Stimulated activated CD8-positive, alpha-beta memory T cell treated with anti-CD3 and anti-CD28 coated beads, Interleukin-7, amount 100 ng/mL, for 24 hours (primary cell): ENCODE measurements at places on chromosomes 2 and 18.

DNA sequence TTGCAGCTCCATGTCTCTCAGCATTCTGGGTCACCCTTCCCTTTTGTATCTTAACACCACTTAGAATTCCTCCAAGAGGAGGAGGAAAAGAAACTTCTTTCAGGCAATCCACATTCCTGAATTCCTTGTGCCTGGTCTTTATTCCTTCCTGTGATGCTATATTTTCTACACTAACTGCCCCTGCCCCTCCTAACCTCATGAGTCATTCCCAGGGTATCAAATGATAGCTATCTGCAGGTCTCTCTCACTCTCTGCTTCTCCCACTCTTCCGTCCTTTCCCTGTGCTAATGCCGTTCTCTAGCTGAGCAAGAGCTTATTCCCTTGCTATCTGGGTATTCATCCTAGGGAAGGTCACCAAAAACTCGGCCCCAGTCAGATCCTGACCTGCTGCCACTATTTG is 395.0 kb upstream of the TCF4 start:
- no peak for DNase-seq

GRCh38 chr2:84865181-84865783 is 15.6 kb downstream of the TRABD2A start:
- no peak for DNase-seq

DNA sequence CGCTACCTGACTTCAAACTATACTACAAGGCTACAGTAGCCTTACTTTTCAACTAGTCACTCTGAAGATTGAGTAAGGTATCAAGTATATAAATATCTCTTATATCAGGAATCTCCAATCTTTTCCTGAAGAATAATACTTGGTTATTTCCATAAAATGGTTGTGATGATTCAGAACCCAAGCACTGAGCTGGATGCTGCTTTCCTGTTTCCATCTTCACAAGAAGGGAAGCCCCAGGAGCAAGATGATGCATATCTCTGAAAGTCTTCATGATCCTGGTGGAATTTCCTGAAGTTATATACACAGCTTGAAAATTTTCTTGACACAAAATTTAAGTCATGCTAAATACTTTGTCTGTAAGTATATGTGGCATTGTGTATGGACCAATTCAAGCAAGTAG is 243.9 kb upstream of the TANK start:
- DNase-seq: no peak

- DNase-seq: no peak
These were observed 31.3 kb downstream of the COLEC12 start for GRCh38 chr18:468955-469790.

DNA sequence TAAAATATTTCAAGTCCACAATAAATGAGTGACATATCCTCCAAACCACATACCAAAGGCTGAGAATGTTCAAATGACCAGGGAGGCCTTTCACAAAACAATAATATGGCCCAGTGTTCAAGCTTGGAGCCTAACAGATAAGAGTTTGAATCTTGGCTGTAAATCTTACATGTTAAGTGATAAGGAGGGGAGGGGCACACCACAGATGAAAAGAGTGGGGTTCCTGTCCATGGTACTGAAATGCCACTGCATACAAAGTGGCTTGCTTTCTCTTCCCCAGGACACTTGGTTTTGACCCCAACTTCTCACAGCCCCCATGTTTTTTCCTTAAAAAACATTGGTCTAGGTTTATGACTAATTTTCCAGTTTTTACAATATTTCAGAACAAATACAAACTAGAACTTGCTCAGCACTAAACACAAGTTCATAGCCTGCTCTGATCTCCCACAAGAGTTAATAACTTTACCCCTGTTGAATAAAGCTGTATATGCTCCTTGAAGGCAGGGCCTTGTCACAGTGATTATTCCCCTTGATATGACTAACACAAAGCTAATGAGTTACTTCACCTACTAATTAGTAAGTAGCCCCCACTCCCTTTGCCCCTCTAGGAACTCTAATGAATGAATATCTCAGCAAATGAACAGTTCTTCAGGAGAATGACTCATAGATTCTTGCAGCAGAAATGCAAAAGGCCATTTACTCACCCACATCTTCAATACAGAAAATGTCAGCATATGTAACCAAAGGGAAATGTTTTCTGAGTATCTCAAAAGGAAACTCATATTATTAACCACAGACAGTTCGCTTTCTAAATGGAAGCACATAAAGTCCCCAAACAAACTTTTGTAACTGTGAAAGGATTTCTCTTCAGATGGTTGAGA is 142.2 kb downstream of the SATB2 start:
- no peak for DNase-seq

- no peak for DNase-seq
These were observed 12.0 kb downstream of the PCARE start for GRCh38 chr2:29062371-29062770.

- no peak for DNase-seq
These were observed 400.9 kb upstream of the ZNF804A start for GRCh38 chr2:184197413-184197812.

GRCh38 chr18:22314001-22314400 is 103.7 kb downstream of the CTAGE1 start:
- no peak for DNase-seq

- no peak for DNase-seq
These were observed 208.2 kb downstream of the CCDC178 start for GRCh38 chr18:33232318-33232626.

GRCh38 chr2:39583213-39583612 is 82.5 kb upstream of the TMEM178A start:
- DNase-seq: no peak

- no peak for DNase-seq
These were observed 1.4 kb upstream of the SLC23A3 start for GRCh38 chr2:219171231-219171651.

- no peak for DNase-seq
These were observed 49.9 kb upstream of the COX7A2L start for GRCh38 chr2:42410742-42411514.

DNA sequence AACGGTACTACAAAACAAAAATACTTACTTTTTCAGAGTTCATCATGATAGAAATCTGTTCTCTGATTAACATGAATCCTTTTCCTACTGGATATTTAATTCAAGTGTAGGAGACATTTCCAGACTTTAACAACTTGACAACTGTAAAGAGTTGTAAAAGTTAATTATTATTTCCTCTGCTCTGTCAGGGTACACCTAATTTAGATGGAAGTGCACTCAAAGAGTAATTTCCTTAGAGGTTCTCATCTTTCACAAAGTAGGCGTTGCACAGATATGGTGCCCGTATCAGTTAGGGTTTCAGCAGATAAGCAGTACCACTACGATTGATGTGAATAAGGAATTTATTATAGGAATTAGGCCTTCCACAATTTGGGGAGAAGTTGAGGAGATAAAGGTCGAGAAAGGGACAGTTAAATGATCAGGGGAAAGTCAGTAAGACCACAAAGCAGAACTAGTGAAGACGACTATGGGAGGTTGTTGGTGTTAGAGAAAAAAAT is 16.2 kb upstream of the PDE11A start:
- DNase-seq: no peak

DNA sequence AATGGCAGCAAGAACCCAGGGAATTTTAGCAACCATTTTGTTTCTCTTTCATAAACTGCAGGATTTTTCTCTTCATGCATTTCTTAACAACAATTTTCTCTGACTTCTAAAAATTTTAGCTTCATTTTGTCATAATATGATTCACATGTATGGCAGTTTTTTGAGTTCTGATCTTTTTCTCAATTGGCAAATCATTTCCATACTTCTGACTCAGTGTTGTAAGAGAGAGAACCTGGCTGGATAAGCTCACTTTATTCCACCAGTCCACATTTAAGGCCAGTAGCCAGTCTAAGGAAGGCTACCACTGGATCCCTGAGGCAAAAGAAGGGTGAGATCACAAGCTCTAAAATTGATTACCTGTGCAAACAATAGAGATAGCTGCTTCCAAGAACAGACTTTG is 42.8 kb upstream of the COL3A1 start:
- no peak for DNase-seq

DNA sequence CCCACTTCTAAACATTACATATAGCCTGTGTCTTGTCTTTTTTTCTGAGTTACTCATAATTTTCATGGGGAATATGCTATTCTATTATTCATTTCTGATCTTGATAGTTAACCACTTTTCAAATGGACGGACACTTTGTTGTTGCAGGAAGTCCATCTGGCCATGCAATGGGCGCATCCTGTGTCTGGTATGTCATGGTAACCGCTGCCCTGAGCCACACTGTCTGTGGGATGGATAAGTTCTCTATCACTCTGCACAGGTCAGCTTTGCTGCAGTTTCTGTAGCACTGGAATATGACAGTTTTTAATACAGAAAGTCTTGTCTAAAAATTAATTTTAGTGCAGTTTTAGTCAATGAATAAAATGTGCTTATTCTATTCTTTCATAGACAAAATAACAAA is 3.3 kb downstream of the G6PC2 start:
- DNase-seq: no peak

- no peak for DNase-seq
These were observed 9.6 kb upstream of the B3GNT2 start for GRCh38 chr2:62186156-62186905.

DNA sequence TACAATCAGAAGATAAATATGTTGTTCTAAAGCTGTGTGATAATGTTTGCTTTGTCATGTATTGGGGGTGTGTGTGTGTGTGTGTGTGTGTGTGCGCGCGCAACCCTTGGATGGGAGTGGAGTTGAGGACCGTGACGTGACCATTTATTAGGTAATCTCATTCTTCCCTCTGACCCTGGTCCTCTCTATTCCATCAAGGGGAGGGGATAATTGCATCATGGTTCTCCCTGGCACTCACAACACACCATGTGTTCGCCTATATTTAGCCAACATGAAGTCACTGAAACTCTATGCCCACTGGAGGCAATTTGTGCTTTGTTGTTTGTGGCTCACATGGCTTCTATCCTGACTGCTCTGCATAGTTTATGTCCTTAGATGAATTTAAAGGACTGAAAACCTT is 79.8 kb upstream of the LRPPRC start:
- no peak for DNase-seq

DNA sequence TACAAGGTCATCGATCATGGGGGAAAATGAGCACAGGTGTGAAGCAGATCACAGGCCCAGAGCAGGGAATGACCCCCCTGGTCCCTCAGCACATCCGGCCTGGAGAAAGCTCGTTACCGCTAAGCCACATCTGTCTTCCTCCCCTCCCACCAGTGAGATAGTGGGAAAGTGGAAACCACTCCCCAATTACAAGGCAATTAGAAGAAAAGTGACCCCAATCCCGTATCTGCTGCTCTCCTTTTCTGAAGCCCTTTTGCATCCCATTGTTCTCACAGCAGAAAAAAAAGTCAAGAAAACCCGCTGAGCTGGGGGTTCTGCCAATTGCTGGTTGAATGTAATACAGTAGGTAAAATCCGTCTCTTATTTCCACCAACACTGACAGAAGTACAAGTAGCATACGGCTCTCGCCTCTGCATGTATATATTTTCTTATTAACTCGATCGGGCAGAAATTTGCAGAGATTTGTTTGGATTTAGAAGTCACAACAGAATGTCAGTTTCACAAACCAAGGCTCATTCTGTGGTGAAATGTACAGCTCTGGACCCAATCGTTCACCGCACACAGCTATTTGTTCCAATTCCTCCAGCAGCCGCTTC is 287.0 kb downstream of the TCF4 start:
- DNase-seq: no peak

- DNase-seq: no peak
These were observed 146.6 kb downstream of the GBX2 start for GRCh38 chr2:236021499-236022057.

- no peak for DNase-seq
These were observed 852 bp upstream of the KCNH7 start for GRCh38 chr2:162839419-162839818.

DNA sequence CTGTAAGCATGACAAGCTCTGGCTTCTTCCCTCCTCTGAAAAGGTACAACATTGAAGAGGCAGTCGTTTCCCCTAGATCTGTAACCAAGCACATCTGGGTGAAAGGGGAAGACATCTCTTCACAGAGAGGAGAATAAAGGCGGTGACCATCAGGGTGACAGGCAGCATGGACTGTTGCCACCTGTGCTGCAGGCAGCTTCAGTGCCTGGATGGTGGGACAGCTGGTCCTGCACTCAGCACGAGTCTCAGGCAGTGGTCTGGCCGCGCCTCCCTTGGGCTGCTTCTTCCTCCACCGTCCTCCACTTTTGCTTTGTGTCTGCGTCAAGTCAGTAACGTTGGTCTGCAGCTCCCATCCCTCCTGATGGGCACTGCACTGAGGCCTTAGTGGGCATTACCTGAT is 264.4 kb downstream of the NEDD4L start:
- no peak for DNase-seq

DNA sequence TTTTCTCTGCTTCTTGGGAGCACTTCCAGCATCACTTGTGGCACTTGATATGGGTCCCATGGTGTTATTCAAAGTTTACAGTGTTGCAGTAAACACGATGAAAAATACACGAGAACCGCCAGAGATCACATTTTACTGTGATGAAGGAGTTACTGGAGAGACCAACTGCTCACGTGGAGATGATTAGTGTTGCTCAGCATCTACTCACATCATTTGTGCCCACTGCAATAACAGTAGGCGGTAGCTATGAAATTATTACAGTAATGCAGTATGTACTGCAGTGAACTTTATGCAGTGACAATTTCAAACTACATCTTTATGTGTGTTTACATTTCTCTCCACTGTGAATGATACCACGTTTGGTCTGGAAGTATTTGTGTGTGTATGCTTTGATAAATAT is 93.5 kb downstream of the SLC4A3 start:
- DNase-seq: no peak

DNA sequence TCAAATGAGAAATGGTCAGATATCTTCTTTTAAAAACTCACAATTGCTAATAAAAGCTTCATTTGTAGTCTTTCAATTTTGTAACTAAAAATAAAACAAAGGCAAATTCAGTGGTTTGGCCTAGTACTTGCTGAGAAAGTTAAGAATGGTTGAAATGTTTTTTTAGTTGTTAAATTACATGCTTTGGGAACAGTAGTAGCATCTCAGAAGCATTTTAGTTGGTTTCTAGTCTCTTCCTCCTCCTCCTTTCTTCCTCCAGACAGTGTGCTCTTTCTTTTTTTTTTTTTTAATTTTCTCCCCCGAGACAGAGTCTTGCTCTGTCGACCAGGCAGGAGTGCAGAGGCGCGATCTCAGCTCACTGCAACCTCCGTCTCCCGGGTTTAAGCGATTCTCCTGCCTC is 9.8 kb downstream of the TRAK2 start:
- no peak for DNase-seq

DNA sequence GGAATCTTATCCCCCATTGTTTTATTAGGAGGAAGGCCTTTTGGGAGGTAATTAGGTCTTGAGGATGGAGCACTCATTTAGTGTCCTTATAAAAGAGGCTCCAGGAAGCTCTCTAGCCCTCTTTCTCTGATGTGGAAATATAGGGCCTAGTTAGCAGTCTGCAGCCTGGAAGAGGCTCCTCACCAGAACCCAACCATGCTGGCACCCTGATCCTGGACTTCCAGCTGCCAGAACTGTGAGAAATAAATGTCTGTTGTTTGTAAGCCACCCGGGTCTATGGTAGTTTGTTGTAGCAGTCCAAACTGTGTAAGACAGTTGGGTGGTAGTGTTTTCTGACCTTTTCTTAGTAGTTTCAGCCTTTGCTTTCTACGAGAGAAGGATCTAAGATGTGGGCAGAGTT is 100.7 kb downstream of the KIAA1328 start:
- DNase-seq: no peak
